ENCODE measurements at places on chromosomes 2 and 18.
A peak's percentile ranks its signal among the peaks of the same experiment; 100 is the strongest.

DNA sequence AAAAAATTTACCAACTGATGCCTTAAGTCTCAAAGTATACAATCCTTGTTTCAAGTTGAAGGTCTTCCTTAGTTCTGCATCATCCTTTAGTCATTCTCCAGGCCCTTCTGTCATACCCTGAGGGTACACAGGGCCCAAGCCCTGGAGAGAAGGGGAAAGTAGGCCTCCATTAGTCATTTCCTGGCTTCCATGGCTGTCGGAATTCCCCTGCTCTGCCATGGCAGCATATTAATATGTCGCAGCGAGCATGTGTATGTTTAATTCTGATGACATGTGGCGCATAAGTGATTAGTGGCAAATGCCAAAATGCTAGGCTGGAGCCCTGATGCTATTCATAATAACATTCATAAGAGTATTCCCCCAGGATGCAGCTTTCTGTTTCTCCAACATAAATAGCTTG lies 22.1 kb downstream of the GPR39 start:
- DNase-seq, result peak; percentile 69

DNA sequence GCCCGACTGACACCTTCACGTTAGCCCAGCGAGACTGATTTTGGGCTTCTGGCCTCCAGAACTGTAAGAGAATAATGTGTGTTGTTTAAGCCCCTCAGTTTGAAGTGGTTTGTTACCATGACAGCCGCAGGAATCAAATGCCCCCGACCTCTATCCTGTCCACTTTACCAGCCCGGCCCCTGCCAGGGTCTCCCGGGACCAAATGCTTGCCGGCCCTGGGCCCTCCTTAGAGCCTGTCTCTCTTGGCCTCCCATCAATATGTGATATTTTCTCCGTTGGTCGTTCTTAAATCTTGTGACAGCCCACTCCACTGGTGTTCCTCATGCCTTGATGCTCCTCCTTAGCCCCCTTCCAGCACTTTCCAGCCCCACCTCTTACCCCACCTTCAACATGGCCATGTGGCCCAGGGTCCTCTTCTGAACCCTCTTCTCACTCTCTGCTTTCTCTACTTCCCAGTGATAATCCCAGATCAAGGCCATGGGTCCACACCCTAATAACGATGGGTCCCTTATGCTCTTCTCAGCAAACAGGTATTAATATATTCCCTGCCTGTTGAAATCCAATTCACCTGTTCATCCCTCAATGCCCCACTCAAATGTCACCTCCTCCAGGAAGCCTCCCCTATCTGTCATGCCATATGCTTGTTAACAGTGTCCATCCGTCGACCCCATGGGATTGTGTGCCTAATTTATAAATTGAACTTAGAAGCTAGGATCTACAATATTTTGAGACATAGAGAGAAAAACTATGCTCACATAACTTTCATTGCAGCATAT lies 192.8 kb downstream of the ZFP36L2 start:
- no peak for DNase-seq

DNA sequence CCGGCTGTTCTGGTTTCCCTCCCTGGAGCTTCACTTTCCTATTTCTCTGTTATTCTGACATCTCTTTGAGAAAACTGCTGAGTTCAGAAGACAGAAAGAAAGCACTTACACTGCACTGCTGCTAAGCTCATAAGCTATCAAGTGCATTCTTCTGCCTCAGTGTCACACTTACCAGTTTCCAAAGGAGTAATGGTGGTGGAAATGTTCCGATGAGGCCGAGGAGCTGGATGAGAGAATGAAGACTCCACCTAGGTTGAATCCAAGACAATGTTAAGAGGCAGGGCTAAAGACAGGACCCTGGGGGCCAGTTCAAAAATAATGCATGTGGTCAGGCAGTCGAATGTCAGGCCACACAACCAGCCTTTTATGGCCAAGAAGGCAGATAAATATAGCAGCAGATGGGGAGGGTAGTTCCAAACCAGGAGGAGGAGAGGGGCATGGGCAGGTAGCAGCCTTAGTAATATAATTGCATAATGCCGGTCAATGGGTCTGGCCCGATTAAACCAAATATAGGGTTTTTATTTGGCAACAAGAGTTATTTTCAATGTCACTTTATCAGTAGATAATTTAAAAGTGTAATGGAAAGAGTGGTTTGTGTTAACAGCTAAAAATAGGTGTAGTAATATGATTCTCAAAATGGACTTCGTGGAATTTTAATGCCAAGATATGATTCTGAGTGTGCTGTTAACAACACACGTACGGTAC lies at the start of gene MYOM1:
Gene MYOM1 (minus strand): TSS at position 338 of the 705 bp plus-strand sequence. CDS start 4,745 bp downstream, outside the sequence.
- DNase-seq, result no peak

DNA sequence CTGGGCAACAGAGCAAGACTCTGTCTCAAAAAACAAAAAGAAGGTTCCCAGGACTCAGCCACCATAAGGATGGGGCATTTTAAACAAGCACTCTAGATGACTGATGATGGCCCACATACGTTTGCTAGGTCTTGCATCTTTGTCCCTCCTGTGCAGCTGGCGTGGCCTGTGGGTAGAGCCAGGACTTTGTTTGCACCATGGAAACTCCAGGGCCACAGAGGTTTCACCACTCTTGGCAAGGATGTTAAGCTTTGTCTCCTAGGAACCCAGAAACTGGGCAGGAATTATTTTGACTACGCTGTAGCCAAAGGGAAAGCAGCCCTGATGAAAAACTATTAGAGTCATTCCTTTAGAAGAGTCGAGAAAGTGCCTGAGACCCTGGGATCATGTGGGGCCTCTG lies 75.3 kb upstream of the STPG4 start:
- no peak for DNase-seq

GRCh38 chr18:21112543-21113105 lies 1.0 kb upstream of the ROCK1 start:
- peak; percentile 44 for DNase-seq

DNA sequence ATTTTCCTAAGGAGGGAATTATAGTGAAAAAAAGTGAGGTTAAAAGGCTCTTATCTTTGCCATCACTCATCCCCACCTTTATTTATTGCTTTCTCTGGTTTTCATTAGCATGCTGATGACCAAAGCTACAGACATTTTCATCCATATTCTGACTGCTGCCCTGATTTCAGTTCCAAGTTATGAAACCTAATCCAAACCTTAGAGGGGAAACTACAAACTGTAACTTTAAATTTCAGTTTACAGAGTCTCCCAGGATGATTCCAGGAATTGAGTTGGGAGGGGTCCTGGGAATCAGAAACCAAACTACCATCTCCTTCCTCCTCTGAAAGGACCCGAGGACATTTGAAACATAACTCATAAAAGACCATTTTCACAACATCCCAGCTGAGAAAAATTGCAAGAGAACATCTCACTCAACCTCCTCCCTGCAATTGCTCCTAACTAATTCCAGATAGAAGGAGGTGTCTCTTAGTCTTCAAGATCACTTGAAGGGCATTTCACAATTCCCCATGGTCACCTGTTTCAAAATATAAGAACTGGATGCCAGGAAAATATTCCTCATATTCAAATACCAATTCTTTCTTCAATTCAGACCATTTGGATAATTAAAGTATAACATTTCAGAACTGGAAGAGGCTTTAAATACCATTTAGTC lies 520.6 kb downstream of the TNS1 start:
- no peak for DNase-seq

- no peak for DNase-seq
Measured at GRCh38 chr18:21968338-21968737, 201.1 kb upstream of the GATA6 start.

GRCh38 chr2:64327510-64328414 lies 126.2 kb upstream of the LGALSL start:
- DNase-seq, result no peak

DNA sequence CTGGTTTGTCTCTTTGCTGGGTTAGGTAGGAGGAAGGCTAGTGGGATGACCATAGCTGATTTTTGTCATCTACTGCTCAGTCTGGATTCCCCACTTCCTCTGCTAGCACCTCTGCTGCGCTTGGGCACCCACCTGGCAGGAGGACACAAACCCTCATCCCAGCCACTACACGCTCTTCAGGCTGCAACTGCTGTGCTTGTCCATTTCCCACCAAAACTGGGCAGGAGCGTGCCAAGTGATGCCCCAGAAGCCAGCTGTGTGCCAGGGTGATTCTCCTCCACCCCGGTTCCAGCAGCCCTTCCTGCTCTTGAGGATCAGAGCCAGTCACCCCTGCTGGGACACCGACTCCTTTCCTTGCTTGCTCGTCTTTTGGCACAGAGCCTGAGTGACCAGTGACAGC lies 15.7 kb upstream of the PER2 start:
- no peak for DNase-seq

GRCh38 chr18:77124452-77124922 lies 8.1 kb downstream of the MBP start:
- no peak for DNase-seq

- DNase-seq, result no peak
Measured at GRCh38 chr2:231545105-231545902, 15.1 kb upstream of the NMUR1 start.

DNA sequence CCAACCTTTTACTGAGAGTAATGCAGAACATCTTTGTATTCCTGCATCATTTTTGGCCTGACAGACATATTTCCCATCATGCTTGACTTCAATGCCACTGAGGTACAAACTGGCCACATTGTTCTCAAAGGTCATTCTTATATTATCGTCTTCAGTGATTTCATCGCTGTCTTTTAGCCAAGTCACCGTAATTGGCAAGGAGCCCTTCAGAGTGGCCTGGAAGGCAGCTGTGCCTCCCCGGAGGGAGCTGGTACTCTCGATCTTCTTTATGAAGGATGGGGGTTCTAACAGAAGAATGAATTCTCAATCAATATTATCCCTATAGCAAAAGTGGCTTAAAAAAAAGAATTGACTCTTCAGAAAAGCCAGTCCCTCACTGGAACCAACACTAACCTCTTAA lies 75.9 kb downstream of the TTN start:
- no peak for DNase-seq

- DNase-seq, result no peak
Measured at GRCh38 chr2:98772536-98772935, 41.6 kb upstream of the MGAT4A start.

DNA sequence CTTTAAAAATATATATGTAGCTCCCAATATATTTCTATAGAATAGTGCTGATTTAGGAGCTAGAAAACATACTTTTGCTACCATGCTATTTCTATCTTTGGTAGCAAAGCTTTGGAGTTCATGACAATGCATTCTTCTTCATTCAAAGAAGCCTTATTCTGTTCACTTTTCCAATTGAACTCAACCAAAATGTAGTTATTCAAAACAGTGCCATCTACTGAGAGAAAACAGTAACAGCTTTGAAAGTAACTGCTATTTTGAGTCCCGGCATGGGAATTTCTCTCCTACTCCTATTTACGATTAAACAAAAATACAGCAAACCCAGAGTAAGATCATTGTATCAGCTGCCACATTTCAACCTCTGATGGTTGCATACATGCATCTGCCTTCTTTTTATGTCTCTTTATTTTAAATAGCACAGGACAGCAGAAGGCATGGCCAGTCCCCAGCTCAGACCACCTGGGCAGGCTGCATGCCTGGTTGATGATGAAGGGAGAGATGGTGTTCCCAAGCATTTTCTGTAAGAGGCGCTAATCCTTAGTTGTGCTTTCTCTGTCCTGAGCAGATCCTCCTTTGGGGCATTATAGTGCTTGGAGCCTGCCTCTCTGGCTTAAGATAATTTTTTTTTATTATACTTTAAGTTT lies 69.7 kb upstream of the SULT1C3 start:
- DNase-seq, result peak; percentile 48

DNA sequence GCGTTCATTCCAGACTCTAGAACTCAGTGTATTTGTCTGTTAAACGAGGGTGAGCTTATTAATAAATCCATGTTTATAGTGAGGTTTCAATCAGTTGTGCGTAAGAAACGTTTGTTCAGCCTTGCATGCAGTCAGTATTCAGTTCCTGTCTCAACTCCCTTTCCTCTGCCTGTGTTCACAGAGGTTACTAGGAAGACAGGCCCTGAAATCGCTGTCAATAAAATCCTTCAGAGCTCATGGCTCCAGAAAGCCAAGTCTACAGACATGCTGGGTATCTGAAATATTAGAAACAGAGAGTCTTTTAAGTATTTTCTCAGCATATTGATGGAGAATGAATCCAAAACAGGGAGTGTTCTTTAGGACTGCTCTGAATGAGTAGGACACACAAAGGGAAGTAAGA lies 75.4 kb downstream of the KLF7 start:
- DNase-seq, result no peak

DNA sequence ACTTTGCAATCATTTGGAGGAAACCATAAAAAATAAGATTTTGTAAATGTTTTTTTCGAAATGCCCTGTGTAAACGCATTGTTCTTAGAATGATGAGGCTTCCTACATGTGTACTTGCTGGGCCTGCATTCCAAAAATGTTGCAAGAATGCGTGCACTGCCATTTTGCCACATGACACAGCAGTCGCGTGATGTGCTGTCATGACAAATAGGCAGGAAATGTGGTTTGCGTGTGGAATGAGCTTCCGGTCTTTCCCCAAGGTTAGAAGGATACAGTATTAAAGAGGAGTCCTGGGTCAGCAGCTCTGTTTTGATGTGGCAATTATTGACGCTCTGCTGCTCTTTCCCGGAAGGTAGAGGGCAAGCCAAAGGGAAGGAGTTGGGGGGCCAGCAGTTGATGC lies 18.1 kb upstream of the SERPINB2 start:
- DNase-seq, result peak; percentile 22

DNA sequence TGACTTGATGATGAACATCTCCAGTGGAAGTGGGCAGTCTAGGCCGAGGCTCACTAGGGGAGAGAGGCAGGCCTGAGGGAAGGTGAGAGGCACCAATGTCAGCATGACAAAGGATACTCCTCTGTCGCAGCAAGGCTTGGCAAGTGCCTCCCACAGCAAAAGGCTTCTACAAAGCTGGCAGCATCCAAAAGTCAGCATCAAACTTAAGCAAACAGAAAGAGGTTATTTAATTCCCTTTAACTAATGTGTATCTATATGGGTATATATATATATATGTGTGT lies 41.6 kb downstream of the NIFK start:
- no peak for DNase-seq

DNA sequence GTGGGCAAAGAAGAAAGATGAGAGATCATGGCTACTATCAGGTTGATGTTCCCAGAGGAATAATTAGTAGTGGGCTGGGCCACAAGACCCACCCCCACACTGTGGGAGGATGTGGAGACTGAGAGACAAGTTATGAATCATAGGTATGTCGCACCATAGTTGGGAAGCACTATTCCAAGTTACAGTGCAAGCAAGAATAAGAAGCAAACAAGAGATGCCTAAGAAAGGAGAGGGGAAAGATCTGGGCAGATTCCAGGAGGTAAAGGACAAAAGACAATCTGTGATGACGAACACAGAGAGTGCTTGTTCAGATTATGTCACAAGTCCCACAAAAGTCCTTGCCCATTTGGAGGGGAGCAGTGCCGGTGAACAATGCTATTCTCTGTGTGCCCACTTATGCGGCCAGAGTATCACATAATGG lies 56.6 kb downstream of the FAM228A start:
- no peak for DNase-seq

DNA sequence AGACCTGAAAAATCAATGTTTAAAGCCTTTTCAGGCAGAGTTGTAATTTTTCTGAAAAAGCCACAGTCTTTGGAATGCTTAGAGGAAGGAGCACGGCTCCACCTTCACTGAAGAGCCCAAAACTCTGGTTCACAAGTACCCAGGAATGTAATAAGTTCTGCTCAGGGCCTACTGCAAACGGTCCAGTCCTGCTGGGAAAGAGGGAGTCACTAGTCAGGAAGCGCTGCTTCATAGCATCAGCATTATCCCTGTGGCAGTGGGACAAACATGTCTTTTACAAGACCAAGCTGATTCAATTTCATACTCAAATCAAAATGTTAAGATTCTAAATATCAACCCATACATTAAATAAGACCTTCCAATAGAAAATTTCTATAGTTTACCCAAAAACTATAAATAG lies 152.9 kb upstream of the PGAP1 start:
- DNase-seq, result no peak

Measured in RKO (cell line).